Uterus (tissue), 4 donors: ENCODE measurements at places on chromosomes 5 and 9. TPM values are rescaled to one million over a fixed set of nuclear protein-coding genes. Genes with fewer than 3 reads are reported as not detected.

C9orf153 gene
- total RNA-seq: 1.5 TPM

CER1 gene
- total RNA-seq: 0.61 TPM

C9 gene
- total RNA-seq: not detected

ZDHHC11B gene
- 15.1 TPM for total RNA-seq

CCNJL gene
- total RNA-seq: 2.6 TPM

SPINK5 gene
- total RNA-seq: not detected

CDK7 gene
- total RNA-seq: 4.4 TPM

DAB2 gene
- 61.1 TPM for total RNA-seq

NIM1K gene
- total RNA-seq: not detected

PLAA gene
- total RNA-seq: 34.4 TPM

PSAT1 gene
- total RNA-seq: 0.29 TPM

SVEP1 gene
- 62.6 TPM for total RNA-seq

NDUFAF2 gene
- 14.1 TPM for total RNA-seq

FKTN gene
- total RNA-seq: 2.6 TPM

SPINK7 gene
- not detected for total RNA-seq

SPATA31E1 gene
- total RNA-seq: not detected

PCDHB10 gene
- 8.3 TPM for total RNA-seq

ABCA1 gene
- 43.3 TPM for total RNA-seq

SPEF2 gene
- 3.3 TPM for total RNA-seq

IPPK gene
- 13.1 TPM for total RNA-seq

TIFAB gene
- 0.28 TPM for total RNA-seq

SNCAIP gene
- total RNA-seq: 15.3 TPM

MZB1 gene
- total RNA-seq: 5.6 TPM

CDKN2A gene
- not detected for total RNA-seq

ENTPD2 gene
- not detected for total RNA-seq

TEK gene
- 38.2 TPM for total RNA-seq

OGN gene
- total RNA-seq: 26.0 TPM

BNC2 gene
- total RNA-seq: 293 TPM

PDGFRB gene
- total RNA-seq: 133 TPM

BAG1 gene
- 39.7 TPM for total RNA-seq

IDNK gene
- total RNA-seq: 2.6 TPM

LCN10 gene
- total RNA-seq: 0.55 TPM

ANKRD55 gene
- total RNA-seq: not detected

HEMGN gene
- total RNA-seq: not detected

TMEM174 gene
- not detected for total RNA-seq

RGS7BP gene
- total RNA-seq: 19.4 TPM

CDKN2B-AS1 gene
- total RNA-seq: 0.29 TPM

RASEF gene
- total RNA-seq: 1.0 TPM

PCDHGA9 gene
- 17.1 TPM for total RNA-seq

SYK gene
- total RNA-seq: 7.4 TPM

DIRAS2 gene
- 0.26 TPM for total RNA-seq

IFNA2 gene
- total RNA-seq: not detected

CTSV gene
- total RNA-seq: not detected

IGFBPL1 gene
- total RNA-seq: not detected

IFNB1 gene
- total RNA-seq: not detected

CHSY3 gene
- total RNA-seq: 0.77 TPM

PCYOX1L gene
- total RNA-seq: 8.6 TPM

PCDHB9 gene
- 1.8 TPM for total RNA-seq

MARCHF6 gene
- total RNA-seq: 234 TPM

CBY3 gene
- total RNA-seq: not detected

TOR1A gene
- 31.5 TPM for total RNA-seq

CYSRT1 gene
- not detected for total RNA-seq

ASPN gene
- total RNA-seq: 29.5 TPM

DND1 gene
- 1.2 TPM for total RNA-seq

ENG gene
- 46.8 TPM for total RNA-seq

PCDHGA1 gene
- total RNA-seq: 2.4 TPM
